ENCODE measurements at places on chromosomes 7 and 10. TPM values are rescaled to one million over a fixed set of nuclear protein-coding genes. Genes with fewer than 3 reads are reported as not detected.
A peak's percentile ranks its signal among the peaks of the same experiment; 100 is the strongest.

- H3K4me3 ChIP-seq: no peak overlapping the region
- H3K4me1 ChIP-seq: no peaks in the 10 kb centered on the region
- H3K27ac ChIP-seq: no peak overlapping the region
- no peaks in the 10 kb centered on the region for H3K36me3 ChIP-seq
These were observed 115.2 kb upstream of the CDCA7L start for GRCh38 chr7:22060863-22061262.

DNA sequence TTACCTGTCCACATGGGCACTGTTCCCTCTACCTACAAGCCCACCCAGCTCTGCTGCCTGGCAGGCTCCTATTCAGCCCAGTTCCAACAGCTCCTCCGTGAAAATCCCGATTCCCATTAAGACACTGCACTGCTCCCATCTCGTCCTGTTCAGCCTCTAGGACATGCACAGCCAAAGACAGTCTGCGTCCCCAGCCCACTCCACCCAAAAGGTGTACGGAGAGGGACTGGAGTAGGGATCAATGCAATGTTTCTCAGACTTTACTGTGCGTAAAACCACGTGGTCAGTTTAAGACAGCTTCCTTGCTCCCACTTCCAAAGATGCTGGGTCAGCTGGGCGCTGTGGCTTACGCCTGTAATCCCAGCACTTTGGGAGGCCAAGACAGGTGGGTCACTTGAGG lies 19.9 kb downstream of the FGFR2 start:
- DNase-seq: no peak
- no peak overlapping the region for H3K4me3 ChIP-seq
- no peaks in the 10 kb centered on the region for H3K36me3 ChIP-seq

GRCh38 chr10:121406823-121407545 lies 191.3 kb downstream of the FGFR2 start:
- H3K27ac ChIP-seq: no peak overlapping the region
- no peak overlapping the region for H3K4me3 ChIP-seq
- DNase-seq: no peak
- no peaks in the 10 kb centered on the region for H3K4me1 ChIP-seq
- H3K27me3 ChIP-seq: no peaks in the 10 kb centered on the region
- no peaks in the 10 kb centered on the region for H3K36me3 ChIP-seq

DNA sequence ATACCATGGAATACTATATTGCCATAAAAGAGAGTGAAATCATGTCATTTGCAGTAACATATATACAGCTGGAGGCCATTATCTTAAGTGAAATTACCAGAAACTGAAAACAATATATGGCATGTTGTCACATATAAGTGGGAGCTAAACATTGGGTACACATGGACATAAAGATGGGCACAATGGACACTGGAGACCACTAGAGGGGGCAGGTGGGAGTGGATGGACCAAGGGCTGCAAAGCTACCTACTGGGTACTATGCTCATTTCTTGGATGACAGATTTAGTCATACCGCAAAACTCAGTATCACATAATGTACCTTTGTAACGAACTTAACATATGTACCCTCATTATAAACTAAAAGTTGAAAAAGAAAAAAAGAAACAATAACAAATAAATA lies 1167.6 kb downstream of the NXPH1 start:
- no peak overlapping the region for H3K4me3 ChIP-seq
- H3K27me3 ChIP-seq: no peaks in the 10 kb centered on the region
- no peaks in the 10 kb centered on the region for H3K4me1 ChIP-seq
- no peak overlapping the region for H3K27ac ChIP-seq
- no peaks in the 10 kb centered on the region for H3K36me3 ChIP-seq

- H3K36me3 ChIP-seq: peaks cover 36% of the 10 kb centered on the region
- DNase-seq: no peak
- H3K27me3 ChIP-seq: peaks cover 14% of the 10 kb centered on the region
- H3K27ac ChIP-seq: no peak overlapping the region
These were observed 1.5 kb downstream of the NOC3L start for GRCh38 chr10:94361171-94361794.

DNA sequence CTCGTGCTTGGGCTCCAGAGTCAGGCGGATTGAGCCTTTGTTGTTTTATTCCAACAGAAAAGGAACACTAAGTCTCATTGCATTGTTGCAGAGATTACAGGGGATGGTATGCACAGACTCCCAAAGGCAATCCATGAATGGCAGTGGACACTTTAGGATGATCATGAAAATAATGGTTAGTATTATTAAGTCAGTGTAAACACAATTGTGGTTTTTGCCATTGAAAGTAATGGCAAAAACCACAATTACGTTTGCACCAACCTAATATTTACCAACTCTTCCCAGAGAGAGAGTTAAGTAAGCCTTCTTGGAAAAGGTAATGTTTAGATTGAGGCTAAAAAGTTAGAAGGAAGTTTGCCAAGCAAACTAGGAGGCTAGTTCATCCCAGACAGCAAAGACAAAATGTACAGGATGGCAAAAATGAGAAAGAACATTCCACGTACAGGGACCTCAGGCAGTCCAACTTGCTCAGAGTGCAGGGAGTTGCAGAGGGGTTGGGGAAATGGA lies 72.9 kb upstream of the AMPH start:
- H3K27me3 ChIP-seq: no peaks in the 10 kb centered on the region
- no peak overlapping the region for H3K4me3 ChIP-seq
- no peak overlapping the region for H3K27ac ChIP-seq
- no peak for DNase-seq
- no peaks in the 10 kb centered on the region for H3K4me1 ChIP-seq

DNA sequence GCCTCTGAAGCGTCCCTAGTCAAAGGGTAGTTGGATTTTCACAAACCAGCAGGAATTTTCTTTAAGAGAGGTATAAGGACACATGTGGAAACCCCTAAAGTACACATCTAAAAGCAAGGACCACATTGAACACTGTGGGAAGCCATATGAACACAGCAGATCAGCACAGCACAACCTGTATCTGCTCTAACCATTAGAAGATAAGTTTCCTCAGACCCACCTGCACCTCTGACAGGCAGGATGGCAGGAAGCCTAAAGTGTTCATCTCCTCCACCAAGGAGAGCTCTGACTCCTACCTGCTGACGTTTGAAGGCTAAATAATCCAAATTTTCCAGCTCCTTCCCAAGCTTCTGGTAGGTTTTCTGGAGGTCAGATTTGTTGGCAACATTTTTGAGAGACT lies 174.4 kb downstream of the CTNNA3 start:
- no peak overlapping the region for H3K4me3 ChIP-seq
- H3K27ac ChIP-seq: no peak overlapping the region
- peaks cover 2% of the 10 kb centered on the region for H3K27me3 ChIP-seq
- H3K36me3 ChIP-seq: no peaks in the 10 kb centered on the region
- H3K4me1 ChIP-seq: no peaks in the 10 kb centered on the region
- DNase-seq: no peak

GRCh38 chr10:115129752-115130151 lies 36.6 kb downstream of the ATRNL1 start:
- H3K27me3 ChIP-seq: no peaks in the 10 kb centered on the region
- H3K4me1 ChIP-seq: no peaks in the 10 kb centered on the region
- no peak overlapping the region for H3K4me3 ChIP-seq
- no peaks in the 10 kb centered on the region for H3K36me3 ChIP-seq
- DNase-seq: no peak

- H3K27me3 ChIP-seq: peaks cover 5% of the 10 kb centered on the region
- H3K4me1 ChIP-seq: no peaks in the 10 kb centered on the region
- no peak overlapping the region for H3K4me3 ChIP-seq
- H3K36me3 ChIP-seq: no peaks in the 10 kb centered on the region
- no peak for DNase-seq
These were observed 30.4 kb upstream of the ADD3 start for GRCh38 chr10:109977382-109977806.

DNA sequence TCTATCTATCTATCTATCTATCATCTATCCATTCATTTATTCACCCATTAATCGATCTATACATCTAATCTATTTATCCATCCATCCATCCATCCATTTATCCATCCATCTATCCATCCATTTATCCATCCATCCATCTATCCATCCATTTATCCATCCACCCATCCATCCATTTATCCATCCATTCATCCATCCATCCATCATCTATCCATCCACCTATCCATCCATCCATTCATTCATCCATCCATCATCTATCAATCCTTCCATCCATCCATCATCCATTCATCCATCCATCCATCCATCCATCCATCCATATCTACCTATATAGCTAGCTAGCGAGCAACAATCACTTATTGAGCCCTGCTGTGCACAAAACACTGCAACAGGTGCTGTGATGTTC lies 953.1 kb upstream of the ZNF722 start:
- H3K4me1 ChIP-seq: no peaks in the 10 kb centered on the region
- H3K4me3 ChIP-seq: no peak overlapping the region
- no peak for DNase-seq

DNA sequence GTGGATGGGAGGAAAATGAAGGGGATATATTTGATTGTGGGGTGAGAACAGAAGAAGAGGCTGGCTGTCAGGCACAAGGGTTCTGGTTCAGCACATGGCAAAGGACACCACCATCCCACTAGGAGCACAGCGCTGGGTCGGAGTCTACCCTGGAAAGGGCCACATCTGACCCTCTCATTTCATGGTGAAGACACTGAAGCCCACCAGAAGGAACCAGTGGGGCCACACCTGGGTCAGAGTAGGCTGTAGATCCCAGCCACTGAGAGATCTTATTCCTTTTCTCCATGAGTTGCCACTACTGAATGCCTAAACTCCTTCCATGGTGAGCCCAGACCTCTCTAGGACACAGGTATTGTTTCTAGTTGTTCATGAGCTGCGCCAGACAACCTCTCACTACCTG lies 25.8 kb downstream of the SFTPD start:
- peaks cover 3% of the 10 kb centered on the region for H3K27me3 ChIP-seq
- H3K4me1 ChIP-seq: peaks cover 17% of the 10 kb centered on the region
- no peak overlapping the region for H3K4me3 ChIP-seq
- no peak for DNase-seq
- H3K36me3 ChIP-seq: no peaks in the 10 kb centered on the region

DNA sequence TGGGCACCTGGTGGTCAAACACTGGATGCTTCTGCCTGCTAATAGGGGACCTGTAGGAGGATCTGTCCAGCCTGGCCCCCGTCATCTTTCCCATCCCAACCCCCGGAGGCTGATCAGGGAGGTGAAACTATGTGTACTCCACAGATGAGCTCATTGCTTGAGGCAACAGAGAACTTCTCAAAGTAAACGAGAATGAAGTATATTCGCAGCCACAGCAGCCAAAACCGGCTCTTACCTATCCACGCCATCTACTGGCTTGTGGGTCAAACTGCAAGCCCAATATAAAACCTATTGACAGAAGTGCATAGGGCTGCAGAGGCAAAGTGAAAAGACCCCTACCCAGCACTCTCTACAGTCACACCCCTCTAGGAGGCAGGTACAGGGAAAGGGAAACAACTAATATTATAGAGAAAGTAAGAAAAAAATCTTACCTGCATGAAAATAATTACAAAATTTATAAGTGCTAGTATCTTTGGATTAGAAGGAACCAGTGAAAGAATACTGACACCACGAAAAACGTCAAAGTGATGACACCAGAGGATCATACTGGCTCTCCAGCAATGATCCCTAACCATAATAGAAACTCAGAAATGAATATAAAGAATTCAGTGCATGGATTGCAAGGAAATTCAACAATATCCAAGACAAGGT lies 973.5 kb downstream of the ANKRD7 start:
- H3K4me3 ChIP-seq: no peak overlapping the region
- DNase-seq: peak; percentile 32
- no peaks in the 10 kb centered on the region for H3K4me1 ChIP-seq

- H3K27me3 ChIP-seq: peaks cover 30% of the 10 kb centered on the region
- peaks cover 5% of the 10 kb centered on the region for H3K4me1 ChIP-seq
- H3K36me3 ChIP-seq: no peaks in the 10 kb centered on the region
- H3K4me3 ChIP-seq: peak overlapping the region; percentile 26
These were observed 651 bp downstream of the MYO3A start for GRCh38 chr10:25934621-25935139.

- H3K27me3 ChIP-seq: peaks cover 3% of the 10 kb centered on the region
- no peak for DNase-seq
- H3K27ac ChIP-seq: no peak overlapping the region
- H3K36me3 ChIP-seq: no peaks in the 10 kb centered on the region
- H3K4me1 ChIP-seq: no peaks in the 10 kb centered on the region
These were observed 19.4 kb upstream of the AKR1C1 start for GRCh38 chr10:4943821-4944220.

GRCh38 chr10:48454302-48455054 lies 148.0 kb downstream of the MAPK8 start:
- H3K27me3 ChIP-seq: no peaks in the 10 kb centered on the region
- no peak overlapping the region for H3K4me3 ChIP-seq
- DNase-seq: no peak
- no peak overlapping the region for H3K27ac ChIP-seq
- no peaks in the 10 kb centered on the region for H3K4me1 ChIP-seq

- H3K4me3 ChIP-seq: no peak overlapping the region
- H3K27me3 ChIP-seq: peaks cover 55% of the 10 kb centered on the region
- no peak overlapping the region for H3K27ac ChIP-seq
- peaks cover 4% of the 10 kb centered on the region for H3K4me1 ChIP-seq
- DNase-seq: no peak
These were observed 2.4 kb upstream of the VAX1 start for GRCh38 chr10:117140525-117140902.

GRCh38 chr10:93319896-93320295 lies 162.2 kb downstream of the MYOF start:
- H3K4me3 ChIP-seq: no peak overlapping the region
- H3K27ac ChIP-seq: no peak overlapping the region
- H3K4me1 ChIP-seq: peaks cover 7% of the 10 kb centered on the region
- H3K36me3 ChIP-seq: no peaks in the 10 kb centered on the region
- H3K27me3 ChIP-seq: no peaks in the 10 kb centered on the region
- no peak for DNase-seq

- no peak overlapping the region for H3K27ac ChIP-seq
- no peak for DNase-seq
- H3K4me3 ChIP-seq: no peak overlapping the region
- peaks cover 3% of the 10 kb centered on the region for H3K27me3 ChIP-seq
- H3K4me1 ChIP-seq: no peaks in the 10 kb centered on the region
These were observed 194.4 kb downstream of the POU6F2 start for GRCh38 chr7:39172137-39172536.

DNA sequence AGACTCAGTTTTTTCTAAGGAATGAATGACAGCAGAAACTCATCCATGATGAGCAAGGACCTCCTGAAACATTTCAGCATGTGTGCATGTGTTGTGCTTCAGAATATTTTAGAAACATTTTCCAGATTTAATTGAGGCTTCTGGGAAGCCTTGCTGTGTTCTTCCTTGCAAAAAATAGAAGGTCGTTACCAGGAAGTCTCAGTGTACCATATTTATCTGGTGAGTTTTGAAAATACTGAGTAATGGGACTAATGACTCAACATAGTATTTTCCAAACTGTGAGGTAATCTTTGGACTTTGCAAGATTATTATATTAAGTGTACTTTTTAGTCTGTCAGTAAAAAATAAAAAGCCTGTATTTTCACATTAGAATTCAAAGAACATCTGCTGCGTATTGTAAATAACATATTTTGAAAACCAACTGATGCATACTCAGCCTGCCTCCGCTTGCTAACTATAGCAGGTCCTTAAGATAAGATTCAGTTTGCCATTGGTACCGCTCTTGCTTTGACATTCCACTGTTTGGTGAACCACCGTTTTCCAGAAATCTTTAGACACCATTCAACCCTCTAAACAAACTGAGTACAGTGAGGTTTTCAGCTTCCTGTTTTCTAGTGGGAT lies 739.6 kb upstream of the GALNT17 start:
- H3K36me3 ChIP-seq: no peaks in the 10 kb centered on the region
- H3K4me3 ChIP-seq: no peak overlapping the region
- H3K27ac ChIP-seq: no peak overlapping the region
- no peak for DNase-seq
- no peaks in the 10 kb centered on the region for H3K4me1 ChIP-seq

Gene EFCAB10
- total RNA-seq: not detected

Gene SPDYE2
- total RNA-seq: not detected

Gene GLI3
- total RNA-seq: not detected

Gene INPP5A
- 9.9 TPM for total RNA-seq

Gene NUTM2E
- total RNA-seq: 0.13 TPM

Gene STEAP1B
- not detected for total RNA-seq

Gene C10orf120
- total RNA-seq: not detected

Gene ERVW-1
- total RNA-seq: not detected

Data from activated CD8-positive, alpha-beta T cell treated with anti-CD3 and anti-CD28 coated beads, Interleukin-2, amount 10 ng/mL, durations not matched to agents 7 days and 5 days (primary cell).